ENCODE measurements at places on chromosomes 6 and 20. TPM values are rescaled to one million over a fixed set of nuclear protein-coding genes. Genes with fewer than 3 reads are reported as not detected.
A peak's percentile ranks its signal among the peaks of the same experiment; 100 is the strongest.

The GMPR gene
- 11.4 TPM for polyA plus RNA-seq

DNA sequence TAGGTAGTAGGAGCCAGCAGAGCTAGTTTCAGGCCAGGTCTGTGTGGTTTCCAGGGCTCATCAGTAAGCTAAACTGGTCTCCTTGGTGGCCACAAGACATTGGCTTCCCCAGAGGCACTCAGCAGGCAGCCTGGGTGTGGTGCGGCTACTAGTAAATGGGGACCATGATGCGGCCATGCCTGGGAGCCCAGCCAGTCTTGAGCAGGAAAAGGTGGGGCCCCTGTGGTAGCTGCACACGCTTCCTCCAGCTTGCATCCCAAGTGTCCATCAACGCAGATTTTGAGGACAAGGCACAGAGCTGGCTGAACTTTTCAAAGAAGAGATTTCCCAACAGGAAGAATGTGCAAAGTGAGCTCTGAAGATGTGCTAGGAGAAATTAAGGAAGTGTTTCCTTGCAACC is 107.4 kb upstream of the NAA20 start:
- DNase-seq: no peak

- DNase-seq: peak; percentile 39
Measured at GRCh38 chr6:110255211-110255750, 75.1 kb downstream of the CDC40 start.

DNA sequence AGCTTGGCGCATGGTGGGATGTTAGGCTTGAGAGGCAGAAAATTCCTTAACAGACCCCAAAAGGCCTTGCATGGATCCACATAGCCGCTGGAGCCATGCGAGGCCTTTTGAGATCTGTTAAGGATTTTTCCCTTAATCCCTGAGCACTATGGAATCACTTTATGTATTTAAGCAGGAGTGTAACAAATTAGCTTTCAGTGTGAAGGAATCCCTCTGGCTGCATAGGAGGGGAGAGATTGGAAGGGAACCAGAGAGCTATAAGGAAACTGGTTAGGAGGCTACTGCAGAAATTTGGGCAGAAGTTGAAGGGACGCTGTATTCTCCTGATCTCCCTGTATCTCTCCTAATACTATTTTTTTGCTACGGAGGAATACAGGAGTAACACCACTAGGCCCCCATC is 23.1 kb upstream of the NEDD9 start:
- DNase-seq: no peak

DNA sequence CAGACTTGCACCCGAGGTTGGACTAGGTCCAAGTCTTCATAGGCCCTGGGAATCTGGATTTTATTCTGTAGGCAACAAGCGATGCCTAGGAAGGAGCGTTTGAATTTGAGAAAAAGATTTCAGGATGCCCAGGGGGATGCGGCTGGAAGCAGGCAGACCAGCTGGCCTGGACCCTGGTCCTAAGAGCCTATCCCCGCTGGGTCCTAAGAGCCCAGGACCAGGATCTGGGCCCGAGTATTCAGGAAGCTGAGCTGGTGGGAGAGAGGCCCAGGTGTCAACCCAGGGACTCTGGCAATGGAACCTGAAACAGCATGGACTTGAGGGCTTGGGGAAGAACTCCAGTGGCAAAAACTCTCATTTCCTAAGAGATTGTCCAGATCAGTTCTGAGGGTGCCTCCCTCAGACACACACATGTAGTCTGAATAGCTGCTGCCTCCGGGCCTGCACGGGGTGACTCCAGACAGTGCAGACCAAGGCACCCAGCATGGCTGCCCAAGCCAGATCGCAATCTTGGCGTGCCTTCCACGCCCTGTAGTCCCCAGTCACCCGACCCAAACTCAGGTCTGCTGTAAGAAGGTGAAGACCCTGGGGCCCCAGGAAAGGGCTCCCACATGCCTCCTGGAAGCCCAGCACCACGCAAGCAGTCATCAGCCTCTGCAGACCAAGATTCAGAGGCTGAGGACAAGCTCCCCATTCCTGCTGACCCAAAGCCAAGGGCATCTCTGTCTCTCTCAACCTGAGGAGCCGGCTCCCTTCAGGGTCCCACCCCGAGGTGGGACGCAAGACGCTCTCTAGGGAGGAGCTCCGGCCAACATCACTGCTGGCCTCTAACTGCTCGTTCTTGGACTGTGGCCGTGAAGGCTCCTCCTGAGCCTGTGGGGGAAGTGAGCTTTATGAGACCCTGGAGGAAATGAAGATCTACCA is 34.4 kb downstream of the RRBP1 start:
- no peak for DNase-seq

DNA sequence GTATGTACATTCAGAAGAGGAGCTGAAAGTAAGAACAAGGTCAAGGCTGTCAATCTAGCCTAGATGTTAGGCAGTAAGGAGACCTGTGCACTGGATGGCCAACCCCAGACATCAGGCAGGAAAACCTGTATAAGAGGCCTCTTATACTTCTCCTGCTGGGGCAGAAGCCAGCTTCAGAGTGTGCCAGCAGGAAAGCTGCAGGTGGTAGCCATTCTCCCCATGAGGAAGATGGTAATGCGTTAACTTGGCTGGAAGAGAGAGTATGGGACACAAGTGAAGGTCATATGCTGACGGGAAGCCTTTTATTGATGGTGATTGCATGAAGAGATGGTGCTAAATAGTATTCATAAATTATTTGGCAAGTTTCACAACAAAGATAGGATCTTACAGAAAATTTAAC is 20.6 kb downstream of the NHLRC1 start:
- DNase-seq: no peak

- no peak for DNase-seq
Measured at GRCh38 chr6:43492673-43493072, 15.3 kb downstream of the TJAP1 start.

DNA sequence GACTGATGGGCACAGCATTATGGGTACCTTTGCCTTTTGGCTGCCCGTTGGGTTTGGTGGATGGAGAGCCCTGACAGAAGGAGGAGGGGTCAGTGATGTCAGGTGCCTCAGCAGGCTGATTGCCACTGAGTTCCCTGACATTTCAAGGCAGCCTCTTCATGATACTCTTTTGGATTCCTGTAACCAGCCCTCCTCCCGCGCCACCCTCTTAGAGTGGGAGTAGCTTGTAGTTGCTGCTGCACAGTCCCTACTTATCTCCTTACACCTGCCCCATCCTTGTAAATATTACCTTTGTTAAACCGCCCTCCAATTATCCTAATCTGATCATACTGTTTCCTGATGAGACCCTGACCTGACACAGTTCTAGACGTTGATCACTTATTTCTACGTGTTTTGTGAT is 140.0 kb downstream of the CFAP61 start:
- DNase-seq: no peak

DNA sequence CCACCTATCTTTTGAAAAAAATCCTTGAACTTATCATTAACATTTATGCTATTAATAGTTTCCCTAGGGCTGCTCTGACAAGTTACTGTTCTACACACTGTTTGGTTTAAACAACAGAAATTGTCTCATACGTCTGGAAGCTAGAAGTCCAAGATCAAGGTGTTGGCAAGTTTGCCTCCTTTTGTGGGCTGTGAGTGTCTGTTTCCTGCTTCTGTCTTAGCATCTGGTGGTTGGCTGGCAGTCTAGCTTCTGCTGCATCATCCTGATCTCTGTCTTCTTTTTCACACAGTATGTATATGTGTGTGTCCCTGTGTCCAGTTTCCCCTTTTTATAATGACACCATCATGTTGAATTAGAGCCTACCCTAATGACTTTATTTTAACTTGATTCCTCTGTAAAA is 154.8 kb downstream of the RPS12 start:
- no peak for DNase-seq

- no peak for DNase-seq
Measured at GRCh38 chr20:63628246-63628975, 1.5 kb upstream of the GMEB2 start.

- DNase-seq: no peak
Measured at GRCh38 chr6:131255911-131256310, 120.6 kb downstream of the AKAP7 start.

The C20orf202 gene
- polyA plus RNA-seq: 0.44 TPM

The TSBP1 gene
- 0.20 TPM for polyA plus RNA-seq

DNA sequence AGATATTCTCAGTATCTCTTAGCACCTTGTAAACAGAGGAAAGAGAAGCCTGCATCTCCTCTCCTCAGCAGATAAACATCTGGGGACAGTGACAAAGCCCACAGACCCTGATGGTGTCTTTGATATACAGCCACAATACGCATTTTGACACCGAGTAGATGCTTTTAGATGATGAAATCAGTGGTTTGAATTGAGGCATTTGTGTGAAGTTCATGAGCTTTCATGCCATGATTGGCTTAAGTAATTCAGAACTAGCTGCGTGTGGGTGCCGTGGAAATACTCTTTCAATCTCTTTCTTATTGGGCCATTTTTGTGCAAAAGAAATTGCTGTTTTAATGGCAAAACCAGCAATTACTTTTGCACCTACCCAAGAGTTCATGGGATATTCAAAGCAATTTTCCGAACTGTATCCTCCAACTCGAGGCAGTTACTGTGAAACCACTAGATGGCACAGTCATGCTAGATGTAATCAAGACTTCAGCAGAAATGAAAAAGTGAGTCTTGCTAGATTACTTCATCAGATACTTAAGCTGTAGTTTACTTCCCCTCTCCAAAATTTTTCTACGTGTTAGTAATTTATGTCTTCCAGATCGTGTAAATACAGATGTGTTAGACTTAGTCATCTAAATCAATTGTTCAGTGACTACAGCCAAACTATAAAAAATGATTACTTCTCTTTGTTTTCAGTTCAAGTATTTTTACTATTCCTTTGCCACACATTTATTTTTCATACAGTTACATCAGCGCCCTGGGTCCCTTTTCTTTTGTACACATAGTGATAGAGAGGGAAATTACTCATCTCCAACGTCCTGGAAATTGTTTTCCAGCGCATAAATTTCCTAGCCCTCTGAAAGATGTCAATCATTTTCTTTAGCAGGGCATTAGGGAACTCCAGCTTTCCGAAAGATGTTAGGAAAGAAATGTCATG is 49.4 kb downstream of the IYD start:
- DNase-seq: peak; percentile 87

The GPX6 gene
- not detected for polyA plus RNA-seq

The CTCFL gene
- polyA plus RNA-seq: 3.0 TPM

- DNase-seq: peak; percentile 25
Measured at GRCh38 chr6:108838101-108838717, 10.0 kb upstream of the ARMC2 start.

DNA sequence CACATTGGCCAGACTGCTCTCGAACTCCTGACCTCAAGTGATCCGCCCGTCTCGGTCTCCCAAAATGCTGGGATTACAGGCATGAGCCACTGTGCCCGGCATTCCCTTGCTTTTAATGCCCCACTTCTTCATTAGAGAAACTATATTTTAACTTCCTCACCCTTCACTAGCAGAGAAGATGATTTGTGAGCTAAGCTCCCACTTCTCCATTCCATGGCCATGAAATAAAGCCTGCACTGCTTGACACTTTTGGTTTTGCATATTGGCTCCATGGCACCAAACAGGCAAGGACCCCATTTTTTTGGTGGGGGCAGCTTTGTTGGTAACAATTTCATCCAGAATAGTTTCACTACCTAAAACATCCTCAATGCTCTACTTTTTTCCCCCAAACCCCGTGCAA is 145.3 kb downstream of the TFAP2B start:
- DNase-seq: no peak

DNA sequence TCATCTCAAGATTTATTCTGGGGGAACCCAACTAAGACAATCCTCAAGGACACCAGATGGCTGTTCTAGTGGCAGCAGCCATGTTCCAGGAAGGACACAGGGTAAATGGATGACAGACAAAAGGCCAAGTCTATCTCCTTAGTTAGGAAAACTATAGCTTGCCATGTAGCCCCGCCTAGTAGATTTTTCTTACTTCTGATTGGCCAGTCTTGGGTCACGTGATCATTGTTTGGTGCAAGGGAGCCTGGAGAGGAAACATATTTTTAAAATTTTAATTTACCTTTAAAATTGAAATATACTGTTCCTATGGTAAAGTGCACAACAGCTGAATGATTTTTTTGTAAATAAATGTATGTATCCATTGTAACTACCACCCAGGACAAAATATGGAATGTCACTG is 4.4 kb upstream of the KCNS1 start:
- DNase-seq: no peak

GRCh38 chr6:14619419-14619781 is 501.8 kb downstream of the CD83 start:
- no peak for DNase-seq
